HuH-7 (cell line): ENCODE measurements at places on chromosomes 1 and 21.

DNA sequence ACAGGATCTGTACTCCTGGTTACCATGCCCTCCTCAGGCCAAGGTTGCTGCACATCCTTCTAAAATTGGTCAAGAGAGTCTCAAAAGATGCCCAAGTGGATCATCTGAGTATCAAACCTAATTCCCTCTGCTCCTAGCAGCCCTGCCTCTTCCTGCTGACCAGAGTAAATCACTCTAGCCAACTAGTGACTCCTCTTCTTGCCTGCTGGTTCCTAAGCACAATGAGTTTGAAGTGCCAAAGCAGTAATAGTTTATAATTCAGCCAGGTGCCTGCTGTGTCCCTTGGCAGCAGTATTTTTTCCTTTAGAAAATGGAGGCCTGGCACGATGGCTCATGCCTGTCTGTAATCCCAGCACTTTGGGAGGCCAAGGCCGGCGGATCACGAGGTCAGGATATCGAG is 137.9 kb upstream of the CAMK1G start:
- DNase-seq = no peak

- no peak for DNase-seq
These were observed 163.8 kb downstream of the CHRM3 start for GRCh38 chr1:239550178-239550577.

DNA sequence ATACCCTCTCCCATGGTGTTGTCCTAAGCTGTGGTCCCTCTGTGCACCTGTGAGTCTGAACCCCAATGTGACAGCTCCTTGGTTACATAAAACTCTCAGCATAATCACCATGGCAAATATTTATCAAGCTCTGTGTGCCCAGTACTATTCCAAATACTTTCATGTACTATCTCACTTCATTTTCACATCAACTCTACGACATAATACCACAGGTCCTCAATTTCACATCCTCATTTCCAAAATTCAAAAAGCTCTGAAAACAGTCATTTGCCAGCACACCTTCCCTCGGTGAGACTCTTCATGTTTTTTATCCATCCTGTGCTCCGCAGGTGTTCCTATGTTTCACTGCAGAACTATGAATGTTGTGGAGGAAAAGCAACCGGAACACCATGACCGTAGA is 12.4 kb upstream of the CREG1 start:
- no peak for DNase-seq

GRCh38 chr1:152622803-152623202 is at the start of gene LCE3A:
TSS of gene LCE3A (minus strand) at chr1:152623103. CDS start at chr1:152623103, 0 bp downstream.
- DNase-seq = no peak

- no peak for DNase-seq
These were observed 57.3 kb upstream of the CSF3R start for GRCh38 chr1:36540056-36540455.

DNA sequence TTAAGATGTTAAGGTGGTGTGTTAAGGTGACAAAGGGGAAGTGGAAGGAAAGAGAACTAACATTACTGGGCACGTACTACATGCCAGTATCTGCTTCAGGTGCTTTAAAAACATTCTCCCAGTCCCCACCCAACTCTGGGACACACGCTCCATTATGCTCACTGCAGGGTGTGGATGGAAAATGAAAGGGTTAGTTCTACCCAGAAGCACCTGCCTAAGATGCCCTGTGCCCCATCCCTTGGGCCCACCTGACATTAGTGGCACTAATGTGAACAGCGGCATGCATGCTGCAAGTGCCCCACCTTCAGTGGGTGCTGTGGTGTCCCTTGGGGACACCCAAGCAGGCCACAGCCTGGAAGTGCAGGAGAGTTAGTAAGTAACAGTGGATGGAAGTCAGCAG is 82.9 kb upstream of the CXADR start:
- no peak for DNase-seq

DNA sequence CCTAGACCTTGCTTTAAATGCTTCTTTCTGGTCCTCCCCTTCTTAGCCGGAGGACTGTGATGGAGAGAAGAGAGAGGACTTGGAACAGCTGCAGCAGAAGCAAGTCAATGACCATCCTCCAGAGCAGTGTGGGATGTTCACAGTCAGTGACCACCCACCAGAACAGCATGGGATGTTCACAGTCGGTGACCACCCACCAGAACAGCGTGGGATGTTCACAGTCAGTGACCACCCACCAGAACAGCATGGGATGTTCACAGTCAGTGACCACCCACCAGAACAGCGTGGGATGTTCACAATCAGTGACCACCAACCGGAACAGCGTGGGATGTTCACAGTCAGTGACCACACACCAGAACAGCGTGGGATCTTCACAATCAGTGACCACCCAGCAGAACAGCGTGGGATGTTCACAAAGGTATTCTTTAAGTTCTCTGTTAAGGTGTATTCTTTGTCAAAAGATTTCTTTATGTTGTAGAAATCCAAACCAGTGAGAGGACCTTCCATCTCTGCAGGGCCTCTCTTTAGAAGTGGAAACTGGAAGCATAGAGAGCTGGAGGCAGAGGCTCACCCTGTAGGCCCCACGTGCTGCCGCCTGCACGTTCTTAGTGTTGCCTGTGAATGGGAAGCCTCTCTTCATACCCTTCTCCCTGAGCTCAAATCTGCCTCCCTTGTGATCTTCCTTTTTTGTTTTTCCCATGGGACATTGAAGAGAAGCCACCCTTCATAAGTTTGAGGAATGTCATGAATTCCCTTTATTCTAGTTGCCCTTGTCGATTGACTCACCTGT is 10.6 kb downstream of the PCNT start:
- no peak for DNase-seq
